ENCODE measurements at places on chromosomes 4 and X.

- DNase-seq: no peak
These were observed 56.6 kb downstream of the INTS12 start for GRCh38 chr4:105651884-105652283.

DNA sequence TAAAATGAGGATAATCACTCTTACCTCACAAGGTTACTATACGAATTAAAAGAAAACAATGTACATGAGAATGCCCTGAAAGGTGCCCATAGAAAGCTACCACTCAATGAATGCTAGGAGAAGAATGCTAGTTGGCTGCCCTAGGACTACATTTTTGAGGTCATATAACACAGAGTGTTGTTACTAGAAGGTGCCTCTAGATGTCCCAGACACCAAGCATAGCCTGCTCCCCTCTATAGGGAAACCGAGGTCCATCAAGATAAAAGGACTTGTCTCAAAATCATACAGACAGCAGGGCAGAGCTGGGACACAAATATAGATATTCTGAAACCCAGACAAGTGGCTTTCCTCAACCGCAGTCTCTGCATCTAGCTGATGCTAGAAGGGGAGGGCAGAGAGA, 147.0 kb upstream of the ARHGEF9 start:
- DNase-seq: no peak

GRCh38 chrX:77404419-77404818, 42.8 kb upstream of the FGF16 start:
- no peak for DNase-seq

GRCh38 chr4:37967736-37968135, 7.5 kb downstream of the PTTG2 start:
- DNase-seq: no peak

GRCh38 chr4:26104056-26104685, 190.2 kb downstream of the SMIM20 start:
- no peak for DNase-seq

GRCh38 chr4:37892641-37893040, 1.8 kb downstream of the TBC1D1 start:
- no peak for DNase-seq

- DNase-seq: peak; percentile 68
These were observed 42.2 kb downstream of the SH2D1A start for GRCh38 chrX:124388562-124388961.
